ENCODE measurements at places on chromosomes 11 and 22.

DNA sequence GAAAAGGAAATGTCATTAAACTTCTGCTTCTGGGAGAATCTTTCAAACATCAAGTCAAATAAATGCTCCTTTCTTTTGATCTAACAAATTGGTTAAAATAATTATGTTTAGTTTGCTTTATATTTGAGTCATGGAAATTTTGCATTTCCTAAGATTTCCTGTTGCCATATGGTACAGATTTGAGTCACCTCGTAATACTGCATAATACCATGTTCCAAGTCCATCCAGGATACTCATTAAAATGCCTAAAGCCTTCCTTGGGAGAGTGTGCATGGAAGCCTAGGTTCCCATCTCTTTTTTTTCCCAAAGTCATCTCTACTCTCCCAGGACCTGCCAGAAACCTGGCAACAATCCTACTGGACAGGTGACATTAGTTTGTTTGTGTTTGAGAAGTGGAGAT, 4.2 kb downstream of the OR9I1 start:
- DNase-seq: no peak

DNA sequence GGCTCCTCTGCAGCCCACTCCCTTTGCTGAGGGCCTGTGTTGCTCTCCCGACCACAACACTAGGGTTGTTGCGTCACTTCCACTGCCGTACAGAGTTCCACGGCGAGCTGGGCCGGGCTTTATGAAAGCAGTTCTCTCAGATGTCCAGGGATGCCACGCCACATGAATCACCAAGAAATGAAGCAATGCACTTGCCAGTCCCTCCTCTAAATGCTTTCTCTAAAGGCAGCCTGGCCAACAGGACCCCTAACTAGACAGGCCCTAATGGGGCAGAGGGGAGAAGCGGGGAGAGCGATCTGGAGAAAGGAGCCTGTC, 188.7 kb downstream of the CTTN start:
- no peak for DNase-seq

DNA sequence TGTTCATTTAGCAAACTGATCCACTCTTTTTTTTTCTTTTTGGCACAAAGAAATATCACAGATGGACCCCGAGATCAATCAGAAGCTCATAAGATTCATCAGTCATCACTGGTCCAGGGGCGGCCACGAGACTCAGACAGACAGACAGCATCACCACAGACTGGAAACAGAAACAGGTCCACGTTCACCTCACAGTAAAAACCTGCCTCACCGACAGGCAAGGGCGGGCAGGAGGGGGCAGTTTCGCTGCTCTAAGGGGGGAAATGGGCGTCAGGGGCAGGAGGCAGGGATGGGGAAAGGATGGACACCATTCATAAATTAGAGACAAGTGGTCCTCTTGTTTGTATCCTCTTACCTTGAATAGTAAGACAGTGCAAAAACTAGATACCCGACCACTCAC, 16.5 kb downstream of the CHST1 start:
- DNase-seq: no peak

- no peak for DNase-seq
These were observed 91.5 kb downstream of the GGTLC2 start for GRCh38 chr22:22735695-22736611.

DNA sequence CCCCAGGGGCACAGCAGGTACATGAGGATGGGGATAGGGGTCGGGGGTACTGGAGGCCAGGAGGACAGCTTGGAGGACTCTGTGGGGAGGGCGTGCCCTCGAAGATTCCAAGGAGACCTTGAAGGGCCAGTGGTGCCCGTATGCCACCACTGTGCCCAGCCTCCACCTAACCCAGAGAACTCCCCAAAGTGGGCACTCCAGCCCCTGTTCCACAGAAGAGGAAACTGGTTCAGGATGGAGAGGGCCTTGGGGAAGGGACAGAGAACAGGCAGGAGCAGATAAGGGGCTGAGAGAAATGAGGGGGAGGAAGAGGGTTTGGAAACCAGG, 2.2 kb upstream of the PHLDA2 start:
- no peak for DNase-seq

DNA sequence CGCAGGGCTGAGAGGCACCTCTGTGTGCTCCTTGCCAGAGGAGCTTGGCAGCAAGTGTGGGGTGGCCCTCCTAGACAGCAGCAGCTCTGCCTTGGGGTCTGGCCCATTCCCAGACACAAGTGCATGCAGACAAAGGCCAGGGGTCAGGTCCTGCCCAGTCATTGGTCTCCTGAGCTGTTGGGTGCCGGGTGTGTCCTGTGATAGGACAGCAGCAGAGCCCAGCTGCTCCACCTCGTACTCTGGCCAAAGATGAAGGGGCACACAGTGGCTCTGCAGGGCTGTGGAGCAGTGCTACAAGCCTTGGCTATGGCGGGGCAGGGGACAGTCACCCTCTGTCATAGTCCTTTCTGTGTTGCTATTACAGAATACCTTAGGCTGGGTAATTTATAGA, 17.3 kb upstream of the OSBPL5 start:
- no peak for DNase-seq

GRCh38 chr11:100229086-100229485, 458.0 kb upstream of the ARHGAP42 start:
- DNase-seq: no peak
